Midbrain (tissue), 1 donor: ENCODE measurements at places on chromosomes 4 and X.

- DNase-seq = no peak
These were observed 13.3 kb downstream of the FTSJ1 start for GRCh38 chrX:48489296-48489695.

DNA sequence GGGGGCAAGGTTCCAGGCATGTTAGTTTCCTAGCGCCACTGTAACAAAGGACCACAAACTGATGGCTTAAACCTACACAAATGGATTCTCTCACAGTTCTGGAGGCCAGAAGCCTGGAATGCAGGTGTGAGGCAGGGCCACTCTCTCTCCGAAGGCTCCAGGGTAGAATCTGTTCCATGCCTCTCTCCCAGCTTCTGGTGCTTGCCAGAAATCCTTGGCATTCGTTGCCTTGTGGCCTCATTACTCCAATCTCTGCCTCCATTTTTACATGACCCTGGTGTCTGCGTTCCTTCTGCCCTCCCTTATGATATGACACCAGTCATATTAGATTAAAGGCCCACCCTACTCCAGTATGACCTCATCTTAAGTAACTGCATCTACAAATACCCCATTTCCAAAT lies 39.6 kb downstream of the CLDN34 start:
- DNase-seq = no peak

GRCh38 chr4:138773321-138773720 lies 242.3 kb upstream of the NOCT start:
- no peak for DNase-seq

- DNase-seq = no peak
These were observed 36.3 kb downstream of the BCLAF3 start for GRCh38 chrX:19954335-19955096.

GRCh38 chr4:181476508-181476890 lies 766.7 kb upstream of the TENM3 start:
- no peak for DNase-seq

DNA sequence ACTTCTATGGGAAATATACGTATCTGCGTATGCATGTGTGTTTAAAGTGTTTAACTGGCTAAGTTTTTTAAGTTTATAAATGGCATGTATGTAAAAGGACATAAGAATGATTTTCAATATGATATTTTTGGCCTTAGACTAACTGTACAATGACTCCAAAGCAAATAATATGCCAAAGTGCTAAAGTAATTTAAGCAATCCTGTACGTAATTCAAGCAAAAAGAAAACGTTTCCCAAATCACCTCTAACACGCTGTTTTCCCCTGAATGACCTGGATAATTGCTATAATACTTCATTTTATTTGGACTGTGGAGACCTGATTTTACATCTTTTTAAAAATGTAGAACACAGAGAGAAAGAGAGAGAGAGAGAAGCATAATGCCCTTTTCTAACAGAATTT lies 183.0 kb upstream of the HAND2 start:
- DNase-seq = no peak

GRCh38 chrX:148915474-148915873 lies 415.1 kb downstream of the AFF2 start:
- DNase-seq = no peak

DNA sequence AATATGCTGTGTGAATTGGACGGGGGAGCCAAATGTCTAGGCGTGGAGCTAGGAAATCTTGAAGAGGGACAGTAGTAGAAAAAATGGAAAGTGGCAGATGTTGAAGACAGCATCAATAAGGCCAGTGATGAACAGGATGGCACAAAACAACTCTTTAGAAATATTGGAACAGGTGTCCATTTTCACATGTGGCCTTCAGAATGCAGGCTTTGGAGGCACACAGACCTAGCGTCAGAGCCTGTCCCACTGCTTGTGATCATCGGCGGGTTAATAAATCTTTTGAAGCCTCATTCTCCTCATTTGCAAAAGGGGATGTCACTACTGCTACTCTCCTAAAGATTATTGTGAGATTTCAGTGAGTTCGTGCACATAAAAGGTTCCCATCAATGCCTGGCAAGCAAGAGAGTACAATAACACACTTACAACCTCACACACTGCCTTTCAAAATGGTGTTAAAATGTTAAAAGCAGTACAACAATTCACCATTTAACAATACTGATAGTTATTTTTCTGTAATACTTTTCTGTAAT lies 2.4 kb downstream of the PDLIM3 start:
- no peak for DNase-seq

- no peak for DNase-seq
These were observed 34.7 kb upstream of the NYX start for GRCh38 chrX:41412261-41413081.
